ENCODE measurements at places on chromosomes 12 and 14.

GRCh38 chr12:27973487-27973890, 956 bp upstream of the PTHLH start:
- no peak for DNase-seq

GRCh38 chr12:47775100-47775911, 2.3 kb downstream of the SLC48A1 start:
- no peak for DNase-seq

- DNase-seq, result no peak
Observed at GRCh38 chr12:100468126-100468525, 5.5 kb upstream of the NR1H4 start.

DNA sequence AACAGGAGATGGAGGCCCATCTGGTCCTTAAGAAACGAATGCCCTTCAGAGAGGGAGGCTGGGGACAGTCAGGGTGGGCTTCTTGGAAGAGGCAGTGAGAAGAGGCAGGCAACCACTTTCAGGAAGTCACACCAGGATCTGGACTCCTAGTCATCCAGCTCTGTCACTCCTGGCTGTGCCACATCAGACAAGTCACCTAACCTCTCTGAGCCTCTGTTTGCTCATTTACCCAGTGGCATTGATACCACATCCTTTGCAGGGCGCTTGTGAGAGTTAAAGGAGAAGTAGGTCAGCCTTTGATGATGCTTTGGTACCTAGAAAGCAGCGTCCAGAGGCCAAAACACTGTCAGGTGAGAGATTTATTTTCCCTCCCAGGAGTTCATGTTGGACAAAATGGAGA, 11.1 kb downstream of the CCDC197 start:
- DNase-seq, result no peak

DNA sequence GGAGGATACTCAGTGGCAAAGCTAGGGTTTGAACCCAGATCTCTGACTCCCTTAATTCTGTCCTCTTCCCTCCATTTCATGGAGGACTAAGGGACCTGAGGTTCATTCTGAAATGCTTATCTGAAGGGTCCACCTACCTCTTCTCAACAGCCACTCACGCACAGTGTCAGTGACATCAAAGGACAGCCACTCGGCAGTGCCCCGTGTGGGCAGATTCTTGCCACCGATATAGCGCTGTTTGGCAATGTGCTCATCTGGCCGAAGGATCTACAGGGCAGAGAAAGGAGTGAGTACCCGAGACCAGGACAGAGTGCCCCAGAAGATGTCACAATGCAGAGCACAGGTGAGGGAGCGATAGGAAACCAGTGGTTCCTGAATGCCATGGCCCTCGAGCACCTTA, 10.8 kb downstream of the TGFB3 start:
- no peak for DNase-seq

Measured in NCI-H1105 treated with DMSO at 0.1 percent for 48 hours (cell line).